ENCODE measurements at places on chromosomes 12 and 14. TPM values are rescaled to one million over a fixed set of nuclear protein-coding genes. Genes with fewer than 3 reads are reported as not detected.

CCDC38 gene
- total RNA-seq = 0.31 TPM

TAS2R8 gene
- total RNA-seq = not detected

- no peak for DNase-seq
Observed at GRCh38 chr14:76918256-76918781, 92.1 kb downstream of the LRRC74A start.

GRCh38 chr14:54881761-54882401, 20.7 kb downstream of the GCH1 start:
- DNase-seq = no peak
